ENCODE measurements at places on chromosomes 12 and 14.

DNA sequence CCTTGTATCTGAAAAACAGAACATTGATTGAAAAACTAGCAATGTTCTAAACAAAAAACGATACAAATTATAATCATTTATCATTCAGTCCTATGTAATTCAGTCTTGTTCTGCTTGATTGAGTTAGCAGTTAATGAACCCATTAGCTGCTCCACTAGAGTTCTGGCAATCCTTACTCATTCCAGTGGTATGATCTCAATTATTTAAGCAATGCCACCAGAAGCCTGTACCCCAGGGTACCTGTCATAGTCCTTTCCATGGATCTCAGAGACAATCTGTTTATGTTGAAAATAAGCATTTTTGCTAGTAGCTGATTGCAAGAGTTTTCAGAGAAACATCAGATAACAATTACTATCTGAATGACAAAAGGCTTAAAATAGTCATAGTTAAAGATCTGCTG is 115.9 kb downstream of the UNC79 start:
- no peak for DNase-seq

- DNase-seq, result no peak
Observed at GRCh38 chr12:6914246-6914946, at the start of gene ENO2. ENO2 (plus strand) TSS chr12:6914580; CDS start chr12:6915833, 1,253 bp downstream.

DNA sequence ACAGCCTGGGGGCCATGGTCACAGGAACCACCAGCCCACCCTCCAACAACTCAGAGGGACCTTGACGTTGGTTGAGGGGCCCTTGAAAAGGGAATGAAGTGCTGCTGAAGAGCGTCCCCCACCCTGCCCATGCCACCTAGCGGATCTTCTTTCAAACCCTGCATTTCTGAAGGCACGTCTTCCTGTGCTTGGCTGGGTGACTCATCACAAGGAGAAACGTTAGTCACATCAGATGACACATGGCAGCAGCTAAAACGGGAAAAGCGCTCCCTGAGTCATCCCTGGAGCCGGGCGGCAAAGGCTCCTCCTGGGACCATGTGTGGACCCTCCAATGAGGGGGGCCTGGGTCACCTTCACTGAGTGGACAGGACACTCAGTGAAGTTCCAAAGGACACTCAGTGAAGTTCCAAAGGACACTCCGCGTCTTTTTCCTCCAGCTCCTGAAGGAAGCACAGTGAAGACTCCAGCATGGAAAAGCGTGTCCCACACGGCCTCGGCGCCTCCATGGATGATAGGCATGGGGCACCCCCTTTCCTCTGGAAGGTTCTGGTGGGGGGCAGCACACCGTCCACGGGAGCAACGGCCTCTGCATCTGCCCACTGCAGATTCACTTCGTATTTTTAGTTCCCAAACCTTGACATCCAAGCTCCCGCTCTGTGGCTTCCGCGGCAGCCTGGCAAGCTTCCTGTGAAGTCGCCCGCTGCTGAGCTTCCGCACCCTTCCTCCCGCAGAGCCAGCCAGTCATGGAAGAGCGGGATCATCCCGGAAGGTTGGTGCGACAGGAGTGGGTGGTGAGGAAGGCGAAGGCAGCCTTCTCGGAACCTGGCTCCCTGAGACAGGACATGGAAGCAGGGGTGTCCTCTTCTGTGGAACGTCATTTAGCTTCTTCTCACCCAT is 383.4 kb downstream of the VRK1 start:
- DNase-seq, result peak; percentile 23

DNA sequence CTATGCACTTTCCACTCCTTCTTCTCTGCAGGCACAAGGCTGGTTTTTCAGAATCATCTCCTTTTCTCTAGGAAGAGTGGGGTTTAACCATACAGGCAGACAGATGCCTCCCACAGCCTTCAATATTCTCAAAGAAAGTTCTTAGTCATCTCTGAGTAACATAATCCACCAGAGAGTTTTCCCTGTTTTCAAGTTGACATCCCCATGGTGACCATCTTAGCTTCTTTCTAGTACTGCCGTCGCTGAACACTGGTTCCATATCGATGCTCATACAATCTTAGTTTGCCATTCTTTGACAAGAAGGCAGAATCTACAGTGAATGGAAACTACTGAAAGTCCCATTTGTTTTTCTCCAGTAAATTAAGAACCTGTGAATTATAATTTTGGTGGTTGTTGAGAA is 28.6 kb downstream of the TPH2 start:
- no peak for DNase-seq

- DNase-seq, result no peak
Observed at GRCh38 chr14:105817971-105818711, 291.8 kb downstream of the TMEM121 start.

GRCh38 chr12:29578070-29578469 is 80.6 kb upstream of the OVCH1 start:
- DNase-seq, result no peak

DNA sequence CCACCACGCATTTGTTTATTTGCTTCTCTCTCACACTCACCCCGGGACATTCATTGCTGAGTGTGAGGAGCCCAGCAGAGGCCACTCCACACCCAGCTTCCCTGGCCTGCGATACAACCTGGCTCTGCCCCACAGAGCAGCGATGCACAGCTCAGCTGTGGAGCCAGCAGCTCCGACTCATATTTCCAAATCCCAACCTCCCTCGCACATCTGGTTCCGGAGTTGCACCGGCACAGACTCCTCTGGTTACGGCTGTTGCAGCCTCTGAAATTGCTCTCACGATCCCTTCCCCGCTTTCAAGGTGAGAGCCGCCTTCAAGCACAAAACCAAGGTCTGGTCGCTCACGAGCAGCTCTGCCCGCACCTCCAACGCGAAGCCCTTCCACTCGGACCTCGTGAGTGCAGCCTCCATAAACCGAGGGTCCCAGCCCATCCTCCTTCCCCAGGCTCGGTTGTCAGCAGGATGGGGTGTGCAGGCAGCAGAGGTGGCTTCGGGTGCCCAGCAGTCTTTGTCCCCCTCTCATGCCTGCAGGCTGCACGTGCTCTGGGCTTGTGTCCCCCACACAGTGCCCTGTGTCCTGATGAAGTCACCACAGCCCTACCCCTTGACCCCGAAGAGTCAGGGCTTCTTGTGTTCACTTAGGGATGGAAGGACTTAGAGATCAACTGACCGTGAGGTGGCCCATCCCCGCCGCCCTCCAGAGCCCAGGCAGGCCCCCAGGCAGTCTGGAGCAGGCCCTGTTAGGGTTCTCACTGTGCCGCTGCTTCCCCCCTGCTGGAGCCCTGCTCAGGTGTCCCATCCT is 184.3 kb downstream of the ADGRD1 start:
- DNase-seq, result no peak

GRCh38 chr12:84791444-84791843 is 121.2 kb downstream of the SLC6A15 start:
- DNase-seq, result no peak

DNA sequence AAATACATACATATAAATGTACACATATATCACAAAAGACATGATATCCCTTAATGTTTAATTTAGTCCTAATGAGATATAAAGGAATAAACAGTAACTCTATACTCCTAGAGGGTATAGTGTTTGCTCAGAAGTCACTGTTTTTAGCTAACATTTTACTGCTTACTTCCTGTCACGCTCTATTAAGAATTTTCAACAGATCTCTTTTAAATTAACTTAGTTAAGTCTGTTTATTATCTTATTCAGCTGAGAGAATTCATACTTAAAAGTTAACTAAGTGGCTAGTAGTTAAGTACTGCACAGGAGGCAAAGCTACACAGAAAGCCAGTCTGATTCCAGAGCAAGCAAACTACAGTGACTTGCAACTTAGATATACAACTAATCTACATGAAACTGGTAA is 39.9 kb downstream of the GXYLT1 start:
- no peak for DNase-seq

GRCh38 chr12:121490401-121491281 is 90.2 kb downstream of the KDM2B start:
- peak; percentile 39 for DNase-seq

DNA sequence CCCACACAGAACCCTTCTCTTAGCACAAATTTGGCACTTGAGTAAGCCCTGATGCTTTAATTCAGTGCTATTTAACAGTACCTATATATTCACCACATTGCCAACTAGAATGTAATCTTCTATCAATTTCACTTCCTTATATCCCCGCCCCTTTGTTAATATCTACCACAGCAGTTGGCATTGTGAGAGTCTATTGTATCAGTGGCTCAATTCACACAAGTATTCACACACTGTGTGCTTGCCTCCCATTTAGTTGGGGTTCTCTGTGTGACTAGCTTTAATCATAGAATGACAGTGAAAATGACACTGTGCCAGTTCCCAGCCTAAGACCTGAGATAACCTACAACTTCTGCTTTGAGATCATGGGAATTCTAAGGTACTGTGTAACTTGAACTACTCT is 103.1 kb downstream of the SEC23A start:
- DNase-seq, result no peak

GRCh38 chr14:98512501-98513251 is 759.3 kb downstream of the BCL11B start:
- no peak for DNase-seq

DNA sequence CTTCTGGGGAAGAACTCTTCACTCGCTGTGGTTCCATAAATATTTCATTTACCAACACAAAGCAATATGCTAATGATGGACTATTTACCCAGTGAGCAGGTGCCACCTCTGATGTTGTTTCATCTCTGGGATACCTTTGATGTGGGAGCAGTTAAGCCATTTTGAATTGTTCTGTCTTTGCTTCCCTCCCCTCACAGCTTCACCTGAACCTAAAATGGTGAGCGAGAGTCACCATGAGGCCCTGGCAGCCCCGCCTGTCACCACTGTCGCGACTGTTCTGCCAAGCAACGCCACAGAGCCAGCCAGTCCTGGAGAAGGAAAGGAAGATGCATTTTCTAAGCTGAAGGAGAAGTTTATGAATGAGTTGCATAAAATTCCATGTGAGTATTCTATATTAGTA is 352.7 kb downstream of the SYT1 start:
- DNase-seq, result peak; percentile 6

GRCh38 chr14:105927096-105928060 is 401.0 kb downstream of the TMEM121 start:
- no peak for DNase-seq

- DNase-seq, result no peak
Observed at GRCh38 chr12:47131011-47131410, 51.3 kb upstream of the AMIGO2 start.

GRCh38 chr12:1630827-1631591 is 2.0 kb downstream of the WNT5B start:
- DNase-seq, result peak; percentile 77

DNA sequence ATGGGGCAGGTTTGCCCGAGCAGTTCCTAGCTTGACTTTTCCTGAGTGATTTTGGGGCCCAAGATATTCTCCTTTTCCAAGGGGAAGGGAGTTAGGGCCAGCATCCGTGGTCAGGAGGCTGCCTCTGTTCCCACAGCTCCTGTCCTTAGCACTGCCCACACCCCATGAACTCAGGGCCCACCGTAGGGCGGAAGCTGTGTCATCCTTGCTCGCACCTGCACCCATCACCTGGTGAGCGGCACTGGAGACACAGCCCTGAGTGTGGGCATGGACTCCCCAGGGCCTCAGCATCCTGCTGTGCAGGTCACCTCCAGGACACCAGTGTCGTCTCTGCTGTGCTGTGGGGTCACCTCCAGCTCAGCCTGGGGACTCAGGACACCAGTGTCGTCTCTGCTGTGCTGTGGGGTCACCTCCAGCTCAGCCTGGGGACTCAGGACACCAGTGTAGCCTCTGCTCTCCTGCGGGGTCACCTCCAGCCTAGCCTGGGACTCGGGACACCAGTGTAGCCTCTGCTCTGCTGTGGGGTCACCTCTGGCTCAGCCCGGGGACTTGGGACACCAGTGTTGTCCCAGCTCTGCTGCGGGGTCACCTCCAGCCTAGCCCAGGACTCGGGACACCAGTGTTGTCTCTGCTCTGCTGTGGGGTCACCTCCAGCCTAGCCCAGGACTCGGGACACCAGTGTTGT is 322.9 kb downstream of the ADGRD1 start:
- no peak for DNase-seq

GRCh38 chr14:30928462-30928861 is 54.1 kb downstream of the COCH start:
- no peak for DNase-seq
